ENCODE measurements at places on chromosomes 16 and 17.

- DNase-seq, result no peak
Observed at GRCh38 chr17:33436321-33436720, 143.2 kb upstream of the ASIC2 start.

GRCh38 chr16:47949714-47950113, 206.1 kb downstream of the ABCC12 start:
- DNase-seq, result no peak

GRCh38 chr17:66829386-66829864, 5.5 kb upstream of the CACNG5 start:
- no peak for DNase-seq

DNA sequence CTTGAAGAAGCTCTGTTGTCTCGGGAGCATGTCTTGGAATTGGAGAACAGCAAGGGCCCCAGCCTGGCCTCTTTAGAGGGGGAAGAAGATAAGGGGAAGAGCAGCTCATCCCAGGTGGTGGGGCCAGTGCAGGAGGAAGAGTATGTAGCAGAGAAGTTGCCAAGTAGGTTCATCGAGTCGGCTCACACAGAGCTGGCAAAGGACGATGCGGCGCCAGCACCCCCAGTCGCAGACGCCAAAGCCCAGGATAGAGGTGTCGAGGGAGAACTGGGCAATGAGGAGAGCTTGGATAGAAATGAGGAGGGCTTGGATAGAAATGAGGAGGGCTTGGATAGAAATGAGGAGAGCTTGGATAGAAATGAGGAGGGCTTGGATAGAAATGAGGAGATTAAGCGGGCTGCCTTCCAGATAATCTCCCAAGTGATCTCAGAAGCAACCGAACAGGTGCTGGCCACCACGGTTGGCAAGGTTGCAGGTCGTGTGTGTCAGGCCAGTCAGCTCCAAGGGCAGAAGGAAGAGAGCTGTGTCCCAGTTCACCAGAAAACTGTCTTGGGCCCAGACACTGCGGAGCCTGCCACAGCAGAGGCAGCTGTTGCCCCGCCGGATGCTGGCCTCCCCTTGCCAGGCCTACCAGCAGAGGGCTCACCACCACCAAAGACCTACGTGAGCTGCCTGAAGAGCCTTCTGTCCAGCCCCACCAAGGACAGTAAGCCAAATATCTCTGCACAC, 21.2 kb downstream of the AKAP1 start:
- DNase-seq, result no peak

DNA sequence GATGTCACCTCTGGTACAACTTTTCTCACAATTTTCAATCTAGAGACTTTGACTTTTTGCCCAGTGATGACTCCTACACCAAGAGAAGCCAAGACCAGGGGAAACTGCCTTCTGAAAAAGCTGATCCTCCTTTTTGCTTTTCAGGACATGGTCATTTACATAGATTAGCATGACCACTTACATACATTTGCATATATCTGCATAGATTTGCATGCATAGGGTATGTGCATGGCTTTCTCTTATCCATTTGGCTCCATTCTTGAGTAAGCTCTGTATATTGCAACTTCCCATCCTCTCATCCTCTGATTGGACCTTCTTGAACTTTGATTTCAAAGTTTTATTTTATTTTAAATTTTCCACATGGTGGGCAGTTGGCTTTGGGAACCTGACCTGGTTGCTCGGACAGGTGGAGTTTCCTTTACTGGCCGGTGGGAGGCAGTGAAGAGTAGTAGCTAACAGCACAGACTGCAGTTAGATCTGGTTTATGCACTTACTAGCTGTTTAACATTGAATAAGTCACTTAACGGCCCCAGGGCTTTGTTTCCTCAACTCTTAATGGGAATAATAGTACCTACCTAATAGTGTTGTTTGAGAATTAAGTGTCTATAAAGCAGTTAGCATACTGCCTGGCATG, 92.9 kb downstream of the GPR139 start:
- DNase-seq, result no peak

Data from activated CD8-positive, alpha-beta memory T cell treated with anti-CD3 and anti-CD28 coated beads for 4 hours (primary cell).